CD4-positive, alpha-beta memory T cell (primary cell): ENCODE measurements at places on chromosomes 11 and 22.

DNA sequence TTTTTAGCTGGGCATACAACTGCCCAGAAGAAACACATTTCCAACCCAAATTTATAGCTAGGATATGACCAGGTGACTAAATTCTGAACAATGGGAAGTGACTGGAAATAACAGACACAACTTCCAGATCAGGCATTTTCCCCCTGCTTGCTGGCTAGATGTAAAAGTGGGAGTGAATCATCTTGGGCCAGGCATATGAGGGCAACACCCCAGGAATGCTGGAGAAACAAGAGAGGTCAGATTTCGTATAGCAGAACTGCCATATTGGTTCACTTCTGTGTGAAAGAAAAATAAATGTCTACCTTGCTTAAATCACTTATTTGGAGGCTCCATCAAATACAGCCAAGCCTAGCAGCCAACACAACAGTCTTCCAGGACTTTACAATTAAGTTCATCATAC is 7.4 kb downstream of the ATL3 start:
- DNase-seq, result no peak

DNA sequence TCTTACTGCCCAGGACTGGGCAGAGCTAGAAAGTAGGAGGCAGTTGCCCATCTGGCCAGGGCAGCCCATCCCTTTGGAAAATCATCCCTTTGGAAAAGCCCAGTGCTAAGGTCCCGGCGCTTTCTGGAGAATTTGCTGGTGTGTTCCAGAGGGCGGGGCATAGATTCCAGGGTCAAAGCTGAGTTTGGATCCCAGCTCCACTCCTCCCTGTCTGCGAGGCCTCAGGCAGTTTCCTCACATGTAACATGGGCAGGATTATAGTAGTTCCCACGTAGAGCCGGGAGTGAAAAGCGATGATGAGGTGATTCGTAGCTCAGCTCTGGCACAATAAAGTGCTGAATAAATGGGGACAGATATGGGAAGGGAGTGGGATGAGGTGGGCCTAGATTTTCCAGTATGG is 31.4 kb upstream of the LRRC10B start:
- no peak for DNase-seq

DNA sequence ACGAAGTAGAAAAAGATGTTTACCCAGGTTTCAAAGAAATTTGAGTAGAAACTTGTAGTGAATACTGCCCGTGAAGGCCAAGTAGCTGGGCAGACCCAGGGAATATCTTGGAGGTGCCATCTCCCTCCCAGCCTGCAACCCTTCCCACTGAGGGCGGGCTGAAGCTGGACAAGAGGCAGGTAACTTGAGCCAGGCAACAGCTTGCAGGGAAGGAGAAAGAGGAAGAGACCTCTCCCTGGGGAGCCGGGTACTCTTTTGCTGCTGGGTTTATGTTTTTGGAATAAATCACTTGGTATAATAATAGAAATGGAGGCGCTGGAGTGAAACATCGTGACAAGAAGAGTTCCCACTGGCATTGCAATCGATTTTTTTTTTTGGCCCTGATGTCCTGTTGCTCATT is 49.4 kb upstream of the JAM3 start:
- no peak for DNase-seq

GRCh38 chr11:65430406-65431217 is 8.0 kb downstream of the NEAT1 start:
- DNase-seq, result peak; percentile 35

DNA sequence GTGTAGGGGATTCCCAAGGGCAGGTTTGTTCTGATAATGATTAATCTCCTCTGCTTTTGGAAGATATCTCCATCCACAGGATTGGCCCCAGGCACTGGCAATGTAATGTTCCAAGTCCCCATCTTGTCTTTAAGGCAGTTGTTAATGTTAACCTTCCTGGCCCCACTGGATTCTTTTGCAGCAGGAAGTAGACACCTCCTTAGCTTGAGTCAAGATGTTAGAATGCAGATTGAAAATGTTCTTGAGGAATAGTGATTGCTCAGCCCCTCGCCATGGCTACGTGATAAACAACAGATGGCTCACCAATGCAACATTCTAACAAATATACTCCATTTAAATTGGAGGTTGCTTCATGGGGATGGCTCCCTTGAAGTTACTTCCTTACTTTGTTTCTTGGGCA is 7.3 kb downstream of the HEPHL1 start:
- DNase-seq, result no peak

GRCh38 chr22:46003271-46004091 is 26.5 kb upstream of the WNT7B start:
- DNase-seq, result no peak

GRCh38 chr11:70072461-70072860 is 5.7 kb upstream of the ANO1 start:
- no peak for DNase-seq

GRCh38 chr11:128779036-128779435 is 85.2 kb downstream of the FLI1 start:
- DNase-seq, result no peak

GRCh38 chr11:47509077-47509536 is 43.8 kb downstream of the CELF1 start:
- peak; percentile 18 for DNase-seq

GRCh38 chr11:15136166-15136565 is 21.4 kb downstream of the INSC start:
- DNase-seq, result no peak

DNA sequence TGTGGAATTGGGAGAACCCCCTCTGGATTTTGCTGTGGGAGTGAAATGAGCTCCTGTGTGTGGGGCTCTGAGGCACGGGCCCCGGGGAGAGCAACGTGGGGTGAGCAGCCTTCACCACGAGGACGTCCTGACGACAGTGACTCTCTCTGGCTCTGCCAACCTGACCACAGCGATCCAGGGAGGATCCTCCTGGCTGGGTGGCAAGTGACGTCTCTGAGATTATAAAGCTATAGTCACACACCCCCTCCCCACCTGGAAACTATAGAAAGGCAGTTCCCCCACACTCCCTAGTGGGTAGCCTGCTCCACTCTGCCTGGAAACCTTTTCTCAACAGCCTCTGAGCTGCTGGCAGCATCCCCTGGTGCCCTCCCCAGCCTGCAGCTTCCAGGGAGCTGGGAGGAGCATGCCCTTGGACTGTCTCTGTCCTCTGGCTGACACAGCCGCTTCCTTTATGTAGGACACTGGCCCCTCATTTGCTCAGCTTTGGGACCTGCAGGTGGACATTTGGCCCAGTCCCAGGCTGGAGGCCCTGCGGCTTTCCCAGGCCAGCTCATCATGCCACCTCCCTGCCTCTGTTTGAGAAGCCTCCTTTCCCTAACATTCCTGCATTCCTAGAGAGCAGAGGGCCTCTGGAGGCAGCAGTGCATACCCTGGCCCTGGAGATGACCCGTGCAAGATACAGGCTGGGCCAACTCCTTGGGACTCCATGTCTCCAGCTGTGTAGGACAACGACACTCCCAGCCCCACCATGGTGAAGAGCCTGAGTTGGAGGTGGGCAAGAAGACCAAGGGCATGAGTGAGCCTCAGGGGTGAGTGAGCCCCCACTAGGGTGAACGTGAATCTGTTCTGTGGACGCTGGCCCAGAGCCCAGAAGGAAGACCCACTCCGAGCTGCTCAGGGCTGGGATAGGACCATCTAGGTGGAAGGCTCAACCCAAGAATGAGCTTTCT is 314.0 kb downstream of the NTM start:
- DNase-seq, result no peak

GRCh38 chr22:27260087-27260698 is 541.4 kb downstream of the MN1 start:
- no peak for DNase-seq

- no peak for DNase-seq
These were observed 24.9 kb downstream of the IMMP1L start for GRCh38 chr11:31484497-31484896.

- DNase-seq, result no peak
These were observed 5.3 kb downstream of the CASP12 start for GRCh38 chr11:104892723-104893511.

DNA sequence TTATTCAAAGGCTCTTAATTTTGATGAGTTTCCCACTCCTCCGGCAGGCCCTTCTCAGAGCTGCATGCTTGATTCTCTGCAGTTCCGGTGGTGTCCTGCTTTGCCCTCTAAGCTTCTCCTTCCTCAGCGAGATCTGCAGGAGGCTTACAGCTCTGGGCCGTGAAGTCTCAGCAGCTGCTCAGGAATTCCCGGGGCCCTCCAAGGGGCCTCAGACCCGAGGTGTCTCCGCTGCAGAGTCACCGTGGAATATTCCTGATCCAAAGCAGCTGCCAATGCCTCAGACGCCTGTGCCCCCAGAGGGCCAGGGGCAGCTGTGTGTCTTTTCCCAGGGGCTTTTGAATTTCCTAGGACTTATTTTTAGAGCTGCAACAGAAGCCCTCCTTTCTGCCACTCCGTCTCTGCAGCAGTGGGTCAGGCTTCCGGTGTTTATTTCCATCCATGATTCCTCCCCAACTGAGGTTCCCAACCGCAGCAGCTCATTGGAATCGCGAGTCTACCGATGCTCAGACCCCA is 37.2 kb downstream of the RPS6KA4 start:
- DNase-seq, result no peak

DNA sequence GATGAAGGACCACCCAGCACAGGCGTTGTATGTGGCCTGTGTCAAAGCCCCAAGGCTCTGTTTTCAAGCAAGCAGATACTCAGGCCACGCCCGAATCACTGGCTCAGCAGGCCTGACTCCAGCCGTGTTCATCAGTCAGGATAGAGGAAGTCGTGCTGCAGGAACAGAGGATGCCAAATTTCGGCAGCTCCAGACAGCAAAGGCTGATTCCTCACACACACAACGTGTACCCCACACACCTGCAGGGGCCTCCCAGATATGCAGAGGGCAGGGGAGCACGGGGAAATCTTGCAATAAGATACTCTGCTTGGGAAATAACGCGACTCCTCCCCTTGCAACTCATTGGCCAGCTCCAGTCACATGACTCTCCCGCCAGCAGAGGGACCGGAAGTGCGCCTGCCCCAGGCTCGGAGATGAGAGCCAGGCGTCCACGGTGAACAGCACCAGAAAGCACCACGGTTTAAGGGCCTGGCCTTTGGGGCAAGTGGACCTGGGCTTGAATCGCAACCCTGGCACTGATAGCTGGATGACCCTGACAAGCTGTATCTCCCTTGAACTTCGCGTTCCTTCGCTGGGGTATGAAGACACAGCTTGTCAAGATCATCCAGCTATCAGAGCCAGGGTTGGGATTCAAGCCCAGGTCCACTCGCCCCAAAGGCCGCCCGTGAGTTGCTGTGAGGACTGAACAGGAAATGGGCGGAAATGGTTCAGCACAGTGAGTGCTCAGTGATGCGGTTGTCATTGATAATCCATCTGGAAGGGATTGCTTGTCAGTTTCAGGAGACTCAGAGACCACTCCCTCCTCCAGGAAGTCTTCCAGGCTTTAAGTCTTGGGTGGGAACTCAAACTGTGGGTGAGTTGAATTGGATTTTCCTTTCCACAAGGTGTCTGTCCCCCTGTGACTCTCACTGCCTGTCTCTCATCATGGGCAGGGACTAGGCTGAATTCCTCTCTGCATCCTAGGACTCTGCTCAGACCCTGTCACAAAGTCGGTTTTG is 88.5 kb downstream of the MYEOV start:
- no peak for DNase-seq

GRCh38 chr11:115087791-115088190 is 409.5 kb downstream of the NXPE2 start:
- no peak for DNase-seq

DNA sequence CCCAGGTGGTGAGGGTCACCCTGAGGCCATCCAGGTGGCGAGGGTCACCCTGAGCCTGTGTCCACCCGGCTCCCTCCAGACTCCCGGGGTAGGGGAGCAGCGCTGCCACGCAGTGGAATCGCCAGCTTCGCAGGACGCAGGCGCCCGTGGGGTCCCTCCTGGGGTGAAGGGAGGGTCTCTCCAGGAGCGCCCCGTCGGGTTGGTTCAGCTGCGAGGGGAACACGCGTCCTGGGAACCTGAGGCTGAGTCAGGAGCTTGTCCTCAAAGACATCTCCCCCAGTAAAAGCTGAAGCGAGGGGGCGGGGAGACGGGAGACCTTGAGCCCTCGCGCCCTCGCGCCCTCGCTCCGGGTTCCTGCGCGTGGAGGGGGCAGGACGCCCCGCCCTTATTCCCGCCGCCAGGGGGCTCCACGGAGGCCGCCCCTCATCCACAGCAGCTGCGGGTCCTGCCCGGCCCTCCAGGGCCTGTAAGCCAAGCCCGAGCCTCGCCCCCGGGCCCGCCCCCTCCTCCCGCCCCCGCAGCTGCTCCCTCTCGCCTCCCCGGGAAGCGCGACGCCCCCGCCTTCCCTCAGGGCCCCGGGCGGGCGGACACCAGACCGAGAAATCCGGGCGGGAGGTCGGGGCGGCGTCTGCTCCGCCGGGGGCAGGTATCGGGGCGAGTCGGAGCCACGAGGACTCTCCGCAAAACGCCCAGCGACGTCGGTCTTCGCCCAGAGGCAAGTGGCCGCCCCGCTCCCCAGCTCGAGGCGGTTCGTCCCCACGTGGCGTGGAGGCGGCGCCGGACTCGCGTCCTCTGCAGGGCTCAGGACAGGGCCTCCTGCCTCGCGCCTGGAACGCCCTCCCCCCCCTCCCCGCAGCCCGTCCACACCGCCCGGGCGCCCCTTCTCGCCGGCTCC is 22.8 kb downstream of the PIM3 start:
- DNase-seq, result peak; percentile 34

DNA sequence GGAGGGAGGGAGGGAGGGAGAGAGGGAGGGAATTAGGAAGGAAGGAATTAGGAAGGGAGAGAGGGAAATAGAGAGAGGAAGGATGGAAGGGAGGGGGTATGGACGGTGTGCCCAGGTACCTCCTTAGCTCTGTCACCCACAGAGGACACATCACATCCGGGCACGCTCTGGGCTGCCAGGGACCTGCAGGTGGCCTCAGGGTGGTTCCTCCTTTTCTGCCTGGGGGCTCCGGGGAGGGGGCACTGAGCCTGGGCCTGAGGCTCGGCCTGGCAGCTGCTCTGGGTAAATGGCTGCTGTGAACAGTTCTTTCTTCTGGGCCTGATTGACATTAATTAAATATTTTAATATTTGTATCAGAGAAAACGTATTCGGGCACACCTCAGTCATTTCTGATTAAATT is 733.5 kb downstream of the BRD1 start:
- DNase-seq, result no peak

DNA sequence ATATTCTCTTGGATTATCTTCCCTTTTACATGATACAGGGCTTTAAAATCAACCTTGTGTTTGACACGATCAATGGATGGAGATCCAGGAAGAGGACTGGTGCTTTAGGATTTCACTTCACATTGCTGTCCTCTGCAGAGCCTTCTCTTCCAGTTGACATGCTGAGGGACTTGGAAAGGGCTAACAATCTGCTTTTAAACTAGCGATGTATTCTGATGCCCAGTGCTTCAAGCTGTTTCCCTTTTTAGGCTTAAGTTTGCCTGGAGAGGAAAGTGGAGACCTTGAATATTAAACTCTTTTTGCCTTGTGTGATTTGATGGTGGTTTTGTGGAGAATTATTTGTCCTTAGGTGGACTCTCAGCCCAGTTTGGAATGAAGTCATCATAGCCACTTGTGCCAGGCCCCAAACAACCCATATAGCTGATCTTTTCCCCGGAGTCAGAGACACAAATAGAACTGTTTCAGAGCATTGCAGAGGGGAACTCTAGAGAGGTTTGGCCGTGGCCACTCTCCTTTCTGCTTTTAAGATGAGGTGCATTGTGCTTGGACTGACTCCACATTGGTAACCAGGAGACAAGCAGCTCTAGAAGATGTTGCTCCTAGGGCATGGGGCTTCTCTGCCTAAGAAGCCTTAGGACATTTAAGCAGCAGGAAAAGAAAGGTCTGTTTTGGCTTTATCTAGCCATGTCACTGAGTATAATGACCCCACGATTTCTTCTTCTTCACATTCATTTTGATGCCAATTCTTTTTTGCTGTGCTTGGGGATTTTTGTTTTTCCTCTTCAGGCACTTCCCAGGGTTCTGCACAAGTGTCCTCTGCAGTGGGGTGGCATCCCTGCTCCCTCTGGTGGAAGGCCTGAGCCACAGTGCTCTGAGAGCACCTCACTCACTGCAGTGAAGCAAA is 152.8 kb downstream of the NCAM1 start:
- DNase-seq, result no peak

- no peak for DNase-seq
These were observed 35.5 kb upstream of the CCDC188 start for GRCh38 chr22:20186183-20186870.
